ENCODE measurements at places on chromosomes 16 and 17.
A peak's percentile ranks its signal among the peaks of the same experiment; 100 is the strongest.

DNA sequence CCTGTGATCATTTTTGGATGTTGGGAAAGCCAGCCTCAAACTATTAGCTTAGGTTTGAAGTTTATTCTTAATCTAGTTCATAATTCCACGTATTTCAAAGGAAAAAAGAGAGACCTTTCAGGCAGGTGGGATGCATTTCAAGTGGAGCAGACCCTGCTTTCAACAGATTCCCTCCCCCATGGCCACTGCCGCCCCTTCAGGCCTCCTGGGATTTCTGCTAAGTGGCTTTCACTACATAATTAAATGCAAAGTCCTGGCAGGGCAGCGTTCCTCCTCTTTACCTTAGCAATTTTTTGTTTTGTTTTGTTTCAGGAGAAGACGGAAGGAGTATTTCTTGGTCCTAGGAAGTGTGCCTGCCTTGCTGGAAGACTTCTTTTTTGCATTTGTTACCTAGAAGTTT, 36.6 kb downstream of the MAF start:
- DNase-seq = no peak

- no peak for DNase-seq
These were observed 226.7 kb upstream of the CDH13 start for GRCh38 chr16:82400046-82400445.

- no peak for DNase-seq
These were observed 461.0 kb upstream of the C16orf82 start for GRCh38 chr16:26605626-26606271.

DNA sequence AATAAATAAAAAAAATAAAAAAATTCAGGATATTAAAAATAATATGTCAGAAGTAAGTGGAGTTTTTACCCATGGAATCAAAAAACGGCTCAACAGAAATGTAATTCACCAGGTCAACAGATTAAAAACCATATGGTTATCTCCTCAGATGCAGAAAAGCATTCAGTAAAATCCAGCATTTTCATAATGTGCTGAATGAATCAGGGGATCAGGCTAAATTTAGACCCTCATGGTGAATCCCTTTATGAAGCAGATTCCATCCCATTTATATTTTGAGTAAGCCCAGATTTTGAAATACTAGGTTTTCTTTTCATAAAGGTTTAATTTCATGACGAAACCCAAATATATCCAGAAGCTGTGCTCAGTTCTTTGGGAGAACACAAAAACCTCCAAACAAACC, 84.4 kb downstream of the OR1D5 start:
- no peak for DNase-seq

GRCh38 chr16:78577630-78578029, 478.2 kb downstream of the WWOX start:
- DNase-seq = peak; percentile 19

DNA sequence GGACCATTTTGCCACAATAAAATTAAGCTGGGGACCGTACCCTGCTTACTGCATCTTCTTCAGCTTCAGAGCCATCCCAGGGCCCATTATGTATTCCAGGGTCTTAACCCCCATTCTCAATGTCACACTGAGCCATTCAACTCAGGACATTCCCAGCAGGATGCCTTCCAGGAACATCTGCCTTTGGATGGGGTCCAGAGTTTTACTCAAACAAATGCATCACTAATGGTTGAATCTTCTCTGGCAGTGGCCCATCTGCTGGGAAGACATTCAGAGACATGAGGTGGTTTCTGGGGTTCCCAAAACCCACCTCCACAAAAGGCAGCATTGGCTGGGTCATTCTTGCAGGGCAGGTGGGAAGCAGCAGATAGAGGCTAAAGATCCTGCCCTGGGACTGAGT, 3.4 kb upstream of the SEC14L5 start:
- DNase-seq = no peak

DNA sequence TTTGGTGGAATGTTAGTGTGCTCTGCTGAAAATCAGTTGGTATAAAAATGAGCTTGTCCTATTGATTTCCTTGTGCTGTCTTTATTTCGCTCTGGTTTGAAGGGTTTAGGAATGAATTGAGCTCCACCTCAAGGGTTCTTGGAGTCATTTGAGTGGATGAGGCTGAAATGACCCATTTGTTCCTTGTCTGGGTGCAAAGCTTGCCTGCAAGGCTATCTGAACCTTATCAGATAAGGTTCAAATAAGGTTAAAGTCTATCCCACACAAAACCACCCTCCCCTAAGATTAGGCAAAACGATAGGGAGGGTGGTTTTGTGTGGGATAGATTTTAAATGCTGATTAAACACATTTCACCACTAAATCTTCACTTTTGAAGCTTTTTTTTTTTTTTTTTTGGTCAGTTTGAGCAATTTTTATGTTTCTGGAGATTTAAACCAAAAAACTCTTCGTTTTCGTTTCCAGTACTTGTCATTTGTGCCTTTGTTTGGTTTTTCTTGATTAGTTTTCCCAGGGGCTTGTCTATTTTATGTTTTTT, 62.7 kb downstream of the ARHGAP44 start:
- no peak for DNase-seq

GRCh38 chr16:51834794-51835193, 683.7 kb upstream of the SALL1 start:
- DNase-seq = no peak

DNA sequence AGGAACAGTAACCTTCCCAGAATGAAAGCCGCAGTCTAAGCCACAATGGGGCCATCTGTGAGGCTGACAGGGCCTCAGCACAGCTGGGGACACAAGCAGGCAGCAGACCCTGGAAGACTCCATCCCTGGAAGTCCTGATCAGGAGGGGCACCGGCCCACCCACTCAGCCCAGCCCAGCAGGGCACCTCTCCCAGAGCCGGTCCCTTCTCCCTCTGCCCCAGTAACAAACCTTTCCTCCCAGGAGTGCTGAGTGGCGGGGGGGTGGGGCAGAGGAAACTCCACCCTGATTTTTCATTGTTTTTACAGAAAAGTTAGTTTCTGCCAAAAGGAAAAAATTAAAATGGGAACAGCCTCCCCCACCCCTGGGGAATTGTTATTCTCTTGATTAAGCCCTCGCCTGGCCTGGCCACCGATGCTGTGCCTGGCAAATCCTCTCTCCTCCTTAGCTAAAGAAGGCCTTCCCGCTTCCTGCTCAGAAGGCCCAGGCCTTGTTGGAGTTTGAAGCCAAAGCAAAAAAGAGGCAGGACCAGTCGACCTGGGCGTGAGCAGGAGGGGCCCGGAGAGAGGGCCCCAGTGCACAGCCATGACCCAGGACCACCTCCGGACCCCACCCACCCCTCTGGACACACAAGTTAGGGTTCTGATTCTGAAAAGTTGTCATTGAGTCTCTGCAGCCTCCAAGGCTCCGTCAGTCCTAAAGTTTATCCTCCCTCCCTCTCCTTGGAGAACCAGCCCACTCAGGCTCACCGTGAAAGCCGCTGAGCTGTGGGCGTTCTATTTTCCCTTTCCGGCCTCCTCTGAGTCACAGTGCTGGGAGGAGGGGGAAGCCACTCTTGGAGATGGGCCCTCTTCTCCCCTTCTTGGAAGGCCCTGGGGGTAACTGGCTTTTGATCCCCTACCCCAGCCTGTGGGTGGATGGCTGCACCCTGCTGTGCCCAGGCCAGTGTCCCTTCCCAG, 128.4 kb upstream of the TNRC6C start:
- no peak for DNase-seq

- no peak for DNase-seq
These were observed 40.7 kb upstream of the DLX4 start for GRCh38 chr17:49928126-49928800.

DNA sequence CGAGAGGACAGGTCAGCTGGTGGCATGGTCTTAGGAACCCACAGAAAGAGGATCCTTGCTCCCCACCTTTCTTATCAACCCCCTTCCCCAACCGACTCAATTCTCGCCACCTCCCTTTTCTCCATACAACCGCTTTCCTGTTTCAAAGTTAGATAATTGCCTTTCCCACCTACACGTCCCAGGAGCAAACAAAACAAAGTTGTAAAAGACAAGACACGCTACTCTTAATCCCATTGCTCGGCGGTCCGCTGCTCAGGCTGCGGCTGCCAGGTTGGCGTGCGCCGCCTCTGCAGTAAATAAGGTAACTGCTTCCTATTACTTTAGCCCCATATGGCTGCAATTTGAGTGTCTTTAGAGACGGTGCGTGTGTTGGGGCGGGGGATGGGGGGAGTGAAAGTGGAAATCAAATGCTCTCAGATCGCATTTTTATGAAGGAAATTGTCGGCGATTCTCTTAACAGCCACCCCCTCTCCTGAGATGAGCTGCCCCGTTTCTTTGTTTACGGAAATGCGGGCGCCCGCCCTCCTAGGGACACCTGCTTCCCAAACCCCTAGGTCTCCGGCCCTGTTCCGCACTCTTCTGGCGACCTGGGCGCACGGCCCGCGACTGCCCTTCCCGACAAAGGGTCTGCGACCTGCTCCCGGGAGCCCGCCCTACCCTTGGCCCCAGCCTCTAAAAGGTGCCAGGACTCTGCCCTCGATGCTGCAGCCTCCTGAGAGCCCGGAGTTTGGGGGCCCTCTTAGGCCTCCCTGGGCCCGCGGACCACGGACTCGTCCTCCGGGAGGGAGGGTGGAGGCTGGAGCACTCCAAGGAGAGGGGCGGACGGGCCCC, 3.7 kb upstream of the CBX8 start:
- DNase-seq = peak; percentile 57

GRCh38 chr17:82247856-82248671, 19.2 kb downstream of the SLC16A3 start:
- DNase-seq = no peak

- no peak for DNase-seq
These were observed 11.2 kb upstream of the COG7 start for GRCh38 chr16:23464196-23464595.

DNA sequence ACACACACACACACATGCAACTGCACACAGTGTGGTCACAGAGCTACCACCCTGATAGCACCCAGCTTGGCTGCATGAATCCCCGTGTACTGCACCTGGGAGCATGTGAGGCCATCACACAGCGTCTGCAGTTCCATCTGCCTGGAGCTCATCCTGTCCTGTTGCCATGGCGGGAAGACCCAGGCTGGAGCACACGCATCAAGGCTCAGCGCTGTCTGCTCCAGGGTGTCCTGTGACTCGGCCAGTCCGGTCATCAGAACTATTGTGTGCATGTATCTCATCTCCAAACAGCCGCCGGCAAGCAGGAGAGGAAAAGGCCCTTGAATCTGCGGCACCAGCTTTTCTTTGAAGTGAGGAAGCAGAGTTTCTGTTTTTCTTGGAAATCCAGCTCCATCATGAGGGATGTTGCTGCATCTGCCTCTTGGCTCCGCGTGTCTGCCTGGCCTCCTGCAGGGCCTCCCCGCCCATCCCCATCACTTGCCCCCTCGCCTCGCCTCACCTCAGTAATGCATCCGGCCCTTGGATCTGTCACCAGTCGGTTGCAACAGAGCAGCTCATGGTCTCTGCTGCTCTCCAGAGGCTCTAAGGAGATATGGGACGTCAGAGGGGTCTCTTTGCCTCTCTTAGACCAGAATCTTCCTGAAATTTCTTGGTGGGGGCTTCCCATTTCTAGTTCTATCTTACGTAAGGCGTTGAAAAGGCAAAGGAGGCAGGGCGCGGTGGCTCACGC, 23.7 kb downstream of the CACNG4 start:
- no peak for DNase-seq

- DNase-seq = no peak
These were observed 119.2 kb downstream of the MAP2K6 start for GRCh38 chr17:69533481-69534234.

DNA sequence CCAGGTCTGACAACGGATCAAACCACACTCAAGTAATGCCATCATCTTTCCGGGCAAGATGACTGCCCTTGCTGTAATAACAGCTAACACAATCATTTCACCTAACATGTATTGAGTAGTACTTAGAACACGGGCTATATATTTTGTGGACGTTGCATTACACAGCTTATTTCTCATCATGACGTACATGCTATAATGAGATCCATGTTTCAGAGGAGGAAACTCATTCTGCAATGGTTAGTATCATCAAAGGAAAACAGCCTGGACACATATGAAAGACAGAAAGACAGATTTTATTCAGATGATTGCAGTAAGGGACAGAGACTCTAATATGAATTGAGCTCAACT, 446.7 kb downstream of the HS3ST3B1 start:
- no peak for DNase-seq

DNA sequence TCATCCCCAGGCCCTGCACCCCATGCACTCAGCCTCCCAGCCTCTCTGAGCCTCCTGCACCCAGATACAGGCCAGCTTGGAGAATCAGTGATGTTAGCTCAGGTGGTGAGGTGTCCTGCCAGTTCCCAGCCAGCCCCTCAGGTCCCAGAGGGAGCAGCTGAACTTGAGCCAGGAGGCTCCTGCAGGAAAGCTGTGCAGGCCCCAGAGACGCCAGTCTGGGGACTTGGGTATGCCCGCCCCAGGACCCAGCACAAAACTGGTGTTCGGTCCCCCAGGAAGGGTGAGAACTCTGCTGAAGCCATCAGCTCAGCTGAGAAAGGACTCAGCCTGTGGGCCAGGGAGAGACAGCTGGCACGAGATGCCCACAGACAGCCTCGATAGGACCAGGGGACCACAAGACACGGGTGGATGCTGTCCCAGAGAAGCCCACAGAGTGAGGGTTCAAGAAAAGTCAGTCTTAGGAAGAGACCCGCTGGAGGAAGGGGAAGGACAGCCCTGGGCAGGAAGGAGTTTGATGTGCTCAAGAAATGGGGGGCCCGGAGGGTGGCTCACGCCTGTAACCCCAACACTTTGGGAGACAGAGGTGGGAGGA, 11.0 kb downstream of the ENDOV start:
- no peak for DNase-seq

GRCh38 chr17:322006-322780, 30.4 kb downstream of the RPH3AL start:
- DNase-seq = no peak

DNA sequence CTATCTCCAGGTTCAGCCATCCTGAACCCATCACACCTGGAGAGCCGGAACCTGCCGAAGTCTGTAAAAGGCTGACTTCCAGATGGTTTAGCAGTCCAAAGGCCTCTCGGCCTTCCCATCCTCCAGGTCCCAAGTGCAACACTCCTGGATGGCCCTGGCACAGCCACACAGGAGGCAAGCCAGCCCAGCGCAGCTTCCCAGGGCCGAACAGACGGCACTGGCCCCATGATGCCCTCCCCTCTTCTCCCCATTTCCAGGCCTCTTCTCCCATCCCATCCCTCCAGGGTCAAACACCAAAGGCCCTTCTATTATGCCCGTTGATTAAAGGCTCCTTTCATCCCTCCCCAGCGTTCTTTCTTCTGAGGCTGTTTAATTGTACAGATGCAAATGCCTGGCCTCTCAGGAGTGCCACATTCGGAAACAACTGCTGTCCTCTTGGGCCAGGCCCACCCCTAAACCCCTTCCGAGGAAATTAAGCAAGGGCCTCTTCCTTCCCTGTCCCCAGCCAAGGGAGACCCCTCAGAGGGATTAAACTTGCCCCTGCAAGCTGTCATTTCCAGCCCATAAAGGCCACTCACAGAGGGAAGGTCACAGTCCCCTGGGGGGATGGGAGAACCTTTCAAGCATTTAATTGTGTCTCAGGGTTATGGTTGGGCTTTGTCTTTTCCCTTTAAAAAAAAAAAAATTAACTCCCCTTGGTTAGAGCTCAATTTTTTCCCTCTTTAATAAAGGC, 30.8 kb downstream of the AXIN2 start:
- DNase-seq = no peak

DNA sequence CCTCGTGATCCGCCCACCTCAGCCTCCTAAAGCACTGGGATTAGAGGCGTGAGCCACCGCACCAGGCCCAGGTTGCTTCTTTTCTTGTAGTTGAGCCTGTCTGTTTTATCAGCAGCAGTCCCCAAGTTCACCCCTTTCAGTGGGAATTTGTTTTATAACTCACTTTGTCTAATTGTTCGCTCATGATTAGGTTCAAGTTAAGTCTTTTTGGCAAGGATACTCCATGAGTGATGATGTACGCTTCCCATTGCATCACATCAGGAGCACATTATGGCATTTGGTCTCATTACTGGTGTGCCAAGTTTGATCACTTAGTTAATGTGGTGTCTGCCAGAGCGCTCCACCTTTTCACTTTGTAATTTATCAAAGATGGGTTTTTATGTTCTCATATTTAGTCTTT, 14.4 kb upstream of the GJD3 start:
- DNase-seq = no peak

Measured in CD4-positive, alpha-beta T cell treated with Interleukin-21 for 1 hour (primary cell).